ENCODE measurements at places on chromosomes 6 and 20.

- DNase-seq = no peak
Observed at GRCh38 chr6:148222846-148223245, 119.8 kb upstream of the SASH1 start.

DNA sequence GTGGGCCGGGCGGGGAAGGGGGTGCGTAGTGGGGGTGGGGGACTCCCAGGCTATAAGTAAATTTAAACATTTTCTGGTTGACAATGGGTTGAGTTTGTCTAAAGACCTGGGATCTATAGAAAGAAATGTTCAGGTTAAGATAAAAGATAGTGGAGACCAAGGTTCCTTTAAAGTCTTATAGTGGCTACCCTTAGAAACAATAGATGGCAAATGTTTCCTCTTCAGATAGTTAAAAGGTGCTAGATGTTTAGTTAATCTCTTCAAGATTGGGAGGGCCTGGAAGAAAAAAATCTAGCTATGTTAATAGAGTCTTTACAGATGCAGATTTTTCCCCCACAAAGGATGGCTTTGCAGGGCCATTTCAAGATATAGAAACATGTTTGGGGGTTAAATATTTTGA lies 446.4 kb upstream of the FKBP1C start:
- DNase-seq = no peak

- no peak for DNase-seq
Observed at GRCh38 chr6:15148356-15148946, 97.4 kb upstream of the JARID2 start.

GRCh38 chr20:48075591-48076174 lies 290.4 kb upstream of the SULF2 start:
- DNase-seq = no peak

- DNase-seq = no peak
Observed at GRCh38 chr6:41575598-41575997, 29.4 kb downstream of the FOXP4 start.

DNA sequence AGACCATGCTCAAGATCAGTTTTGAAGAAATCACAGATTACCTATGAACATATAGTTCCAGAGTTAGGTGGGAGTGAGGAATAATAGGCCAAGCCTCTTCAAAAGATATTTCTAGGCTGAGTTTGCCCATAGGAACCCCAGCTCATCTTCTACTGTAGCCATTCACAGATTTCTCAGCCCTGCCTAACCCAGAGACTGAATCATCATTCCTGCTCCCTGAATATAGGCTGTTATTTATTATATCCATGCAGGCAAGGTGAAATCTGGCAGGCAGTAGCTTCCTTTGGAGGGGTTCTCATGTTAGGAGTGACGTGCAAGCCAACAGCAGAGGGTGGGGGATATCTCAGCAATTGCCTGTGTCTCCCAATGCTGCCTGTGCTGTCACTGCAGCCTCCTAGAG lies 25.6 kb upstream of the ADGRF4 start:
- DNase-seq = no peak

DNA sequence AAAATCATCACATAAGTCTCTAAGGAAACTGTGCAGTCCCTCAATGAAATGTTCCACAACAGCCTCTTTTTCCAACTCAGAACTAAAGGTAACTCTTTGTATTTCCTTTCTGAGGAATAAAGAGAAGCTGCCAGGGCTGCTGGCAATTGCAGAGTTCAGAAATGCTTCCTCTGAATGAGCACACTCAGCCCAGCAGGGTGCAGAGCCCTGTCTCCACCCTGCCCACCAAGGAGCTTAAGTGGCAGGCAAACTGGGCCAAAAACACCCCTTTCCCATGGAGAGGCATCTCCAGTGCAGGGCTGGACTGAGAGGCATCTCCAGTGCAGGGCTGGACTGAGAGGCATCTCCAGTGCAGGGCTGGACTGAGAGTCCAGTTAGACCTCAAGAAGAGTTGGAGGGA lies 255.4 kb downstream of the GMPR start:
- no peak for DNase-seq

DNA sequence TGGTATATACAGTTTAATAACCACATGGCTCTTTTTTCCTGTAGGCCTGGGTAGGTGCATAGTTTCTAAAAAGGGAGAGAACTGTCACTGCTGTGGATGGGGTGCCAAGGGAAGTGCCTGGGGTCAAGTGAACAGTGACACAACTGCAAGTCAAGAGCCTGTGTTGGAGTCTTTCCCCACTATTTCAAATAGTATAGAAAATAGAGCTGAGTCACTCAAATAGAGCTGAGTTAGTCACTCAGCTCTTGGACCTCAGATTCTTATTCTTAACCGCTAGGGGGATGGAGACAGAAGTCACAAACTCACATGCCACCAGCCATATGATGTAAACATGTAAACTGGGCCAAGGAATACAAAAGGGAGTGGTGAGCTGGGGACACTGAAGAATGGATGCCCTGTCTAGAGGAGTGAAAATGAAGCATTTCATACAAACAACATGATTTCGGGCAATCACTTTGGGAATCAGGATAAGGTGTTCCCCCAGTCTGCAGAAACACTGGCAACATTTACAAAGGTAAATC lies 2.1 kb downstream of the NQO2 start:
- DNase-seq = no peak

DNA sequence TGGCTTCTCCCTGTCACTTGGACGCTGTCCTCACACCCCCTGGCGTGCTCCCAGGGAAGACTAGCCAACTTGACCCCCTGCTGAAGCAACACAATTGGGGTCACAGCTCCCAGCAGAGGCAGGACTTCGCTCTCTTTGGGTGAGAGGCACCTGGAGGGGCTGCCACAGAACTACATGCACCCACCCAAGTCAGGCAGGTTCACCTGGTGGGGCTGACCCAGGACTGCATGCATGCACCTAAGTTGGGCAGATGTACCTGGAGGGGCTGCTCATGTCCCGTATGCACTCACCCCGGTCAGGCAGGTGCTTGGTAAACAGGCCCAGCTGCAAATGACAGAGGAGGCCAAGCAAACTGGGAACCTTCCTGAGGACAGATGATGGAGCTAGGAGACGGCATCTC lies 154.3 kb upstream of the RPS6KA2 start:
- DNase-seq = no peak

DNA sequence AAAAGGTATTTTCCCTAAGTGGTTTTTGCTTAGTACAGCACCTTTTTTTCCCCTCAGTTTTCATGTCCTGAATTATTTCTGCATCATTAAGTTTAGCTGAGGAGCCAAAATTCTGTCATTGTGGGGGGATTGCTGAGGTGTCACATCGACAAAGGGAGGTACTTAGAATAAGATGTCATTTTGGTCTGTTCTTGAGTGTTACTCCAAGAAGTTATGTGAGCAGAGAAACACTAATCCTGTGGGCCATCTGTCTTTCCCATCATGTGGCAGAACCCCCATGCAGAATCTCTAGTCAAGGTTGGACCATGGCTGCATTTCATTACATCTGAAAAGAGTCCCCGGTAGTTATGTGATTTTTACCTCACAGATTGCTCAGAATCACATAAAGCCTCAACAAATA lies 167.8 kb upstream of the CENPW start:
- DNase-seq = no peak

- no peak for DNase-seq
Observed at GRCh38 chr6:75800708-75801505, 51.9 kb downstream of the MYO6 start.

GRCh38 chr6:75758061-75758460 lies 9.0 kb downstream of the MYO6 start:
- no peak for DNase-seq

DNA sequence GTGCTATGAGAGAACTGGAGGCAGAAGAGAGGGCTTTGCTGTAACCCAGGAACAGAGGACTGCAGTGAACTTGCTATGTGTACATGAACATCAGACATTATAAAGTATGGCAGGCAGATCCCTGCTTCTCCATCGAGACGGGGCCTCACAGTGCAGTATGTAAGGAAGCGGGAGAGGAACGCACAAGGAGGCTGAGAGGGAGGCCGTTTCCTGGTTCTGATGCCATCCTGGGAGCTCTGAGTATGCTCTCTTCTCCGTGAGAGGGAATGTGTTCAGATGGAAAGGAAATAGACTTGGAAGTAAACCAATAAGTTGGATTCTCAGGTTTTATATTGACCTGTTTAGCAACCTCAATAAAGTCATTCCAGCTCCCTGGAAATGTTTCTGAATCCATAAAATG lies 101.8 kb downstream of the ALDH8A1 start:
- DNase-seq = no peak

DNA sequence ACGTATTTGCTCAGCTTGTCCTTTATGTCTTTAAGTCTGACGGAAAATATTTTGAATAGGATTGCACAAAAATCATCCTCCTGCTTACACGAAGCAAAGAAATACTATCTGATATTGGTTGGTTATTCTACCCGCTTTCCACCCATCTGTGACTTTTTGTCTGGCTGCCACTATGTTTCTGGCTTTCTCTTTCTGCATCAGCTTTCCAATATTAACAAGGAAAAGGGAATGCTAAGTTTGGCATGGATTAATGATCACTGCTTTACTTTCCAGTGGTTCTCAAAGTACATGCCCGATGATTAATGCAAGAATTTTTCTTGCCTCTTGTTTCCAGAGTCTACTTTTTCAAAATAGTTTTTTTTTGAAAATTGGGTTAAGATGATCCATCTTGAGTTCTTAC lies 57.0 kb downstream of the RNF144B start:
- no peak for DNase-seq

GRCh38 chr6:132797951-132798868 lies at the start of gene SLC18B1:
TSS of gene SLC18B1 (minus strand) at chr6:132798637. CDS start at chr6:132798456, 181 bp downstream.
- DNase-seq = peak; percentile 75

GRCh38 chr20:44014807-44015732 lies 100.4 kb downstream of the TOX2 start:
- DNase-seq = no peak

- no peak for DNase-seq
Observed at GRCh38 chr6:121533321-121533841, 97.9 kb downstream of the GJA1 start.

DNA sequence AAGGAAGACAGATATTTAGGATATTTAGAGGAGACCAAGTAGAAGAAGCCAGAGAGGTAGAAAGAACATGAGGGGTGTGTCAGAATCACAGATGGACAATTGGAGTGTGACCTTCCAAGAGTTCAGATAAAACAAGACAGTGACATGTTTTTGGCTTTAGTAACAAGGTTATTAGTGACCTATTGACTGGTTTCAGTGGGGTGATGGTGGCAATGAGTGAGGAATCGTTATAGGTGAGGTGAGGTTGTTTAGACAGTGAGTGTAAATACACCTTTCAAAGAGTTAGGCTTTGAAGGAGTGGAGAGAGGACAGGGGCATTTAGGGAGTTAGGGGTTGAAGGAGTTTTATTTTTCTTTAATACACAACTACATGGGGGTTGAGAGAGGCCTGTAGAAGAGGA lies 3.2 kb downstream of the SNRNP48 start:
- no peak for DNase-seq

DNA sequence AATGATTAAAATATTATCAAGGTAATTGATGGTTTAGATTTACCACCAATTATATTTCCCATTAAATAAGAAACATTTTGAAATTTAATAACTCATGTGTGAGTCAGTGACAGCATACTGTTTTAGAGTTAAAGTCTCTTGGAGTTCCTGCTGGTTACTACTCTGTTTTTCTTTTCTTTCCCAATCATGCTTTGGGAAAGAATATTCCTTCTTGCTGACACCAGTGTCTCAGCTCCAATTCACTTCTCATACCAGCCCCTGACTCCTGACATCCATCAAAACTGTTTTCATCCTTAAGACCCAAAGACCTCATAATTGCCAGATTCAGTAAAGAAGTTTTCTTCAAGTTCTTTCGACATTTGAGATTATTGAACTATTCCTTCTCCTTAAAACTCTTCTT lies 50.3 kb downstream of the AIG1 start:
- no peak for DNase-seq

GRCh38 chr6:118744261-118744941 lies 93.0 kb upstream of the CEP85L start:
- no peak for DNase-seq

GRCh38 chr20:25288291-25289181 lies 40.7 kb downstream of the PYGB start:
- no peak for DNase-seq

DNA sequence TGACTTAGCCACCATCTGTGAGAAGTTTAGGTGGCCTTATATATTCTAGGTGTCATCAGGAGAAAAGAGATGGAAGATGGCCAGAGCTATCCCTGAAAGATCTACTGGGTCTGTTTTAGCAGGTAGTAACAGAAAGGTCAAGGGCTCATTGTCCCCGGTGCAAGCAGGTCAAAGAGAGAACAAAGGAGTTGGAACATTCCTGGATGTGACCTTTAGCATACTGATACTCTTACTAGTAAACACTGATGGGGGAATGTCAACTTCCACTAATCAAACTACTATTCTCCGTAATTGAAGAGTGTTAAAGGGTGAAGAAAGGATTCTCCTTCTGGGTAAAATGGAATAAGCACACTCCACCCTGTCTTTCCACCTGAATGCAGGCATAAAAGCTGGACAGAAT lies 4.0 kb upstream of the MCUR1 start:
- no peak for DNase-seq

DNA sequence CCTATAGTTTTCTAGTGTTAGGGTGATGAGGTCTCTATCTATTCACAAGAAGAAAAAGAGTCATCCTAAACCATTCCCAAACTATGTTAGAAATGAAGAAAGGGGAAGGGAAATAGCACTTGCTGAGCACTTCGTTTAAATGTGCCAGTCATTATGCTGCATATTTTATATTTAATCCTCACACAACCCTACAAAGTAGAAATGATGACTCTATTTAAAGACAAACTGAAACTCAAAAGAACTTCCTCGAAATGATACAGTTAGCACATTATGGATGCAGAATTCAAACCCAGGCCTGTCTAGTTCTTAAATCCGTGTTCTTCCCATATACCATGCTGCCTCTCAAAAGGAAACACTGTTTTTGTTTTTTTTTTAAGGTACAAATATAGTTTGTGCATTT lies 174.6 kb downstream of the GMPR start:
- no peak for DNase-seq

DNA sequence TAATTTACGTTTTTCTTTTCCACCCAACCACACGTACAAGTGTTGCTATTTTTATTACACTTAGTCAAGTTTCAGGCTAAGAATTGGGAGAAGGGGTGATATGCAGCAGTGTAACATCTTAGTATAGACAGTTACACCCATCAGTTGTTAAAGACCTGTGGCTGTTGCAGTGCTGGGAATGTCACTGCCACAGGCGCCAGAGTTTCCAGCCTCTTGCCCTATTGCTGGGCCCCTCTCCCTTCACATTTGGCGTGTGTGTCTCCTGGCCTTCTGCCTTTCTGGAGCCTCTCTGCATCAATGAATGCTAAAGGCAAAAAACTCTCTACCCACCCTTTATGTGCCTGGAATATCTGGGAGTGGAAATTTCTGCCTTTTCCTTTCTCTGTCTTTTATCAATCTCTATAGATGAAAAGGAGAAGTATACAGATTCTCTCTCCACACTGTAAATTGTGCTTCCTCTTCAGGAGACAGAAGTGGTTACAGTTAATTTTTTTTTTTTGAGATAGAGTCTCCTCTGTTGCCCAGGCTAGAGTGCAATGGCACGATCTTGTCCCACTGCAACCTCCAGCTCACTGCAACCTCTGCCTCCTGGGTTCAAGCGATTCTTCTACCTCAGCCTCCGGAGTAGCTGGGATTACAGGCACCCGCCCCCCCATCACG lies 73.0 kb downstream of the TIAM2 start:
- no peak for DNase-seq
